Kidney epithelial cell (primary cell): ENCODE measurements at places on chromosomes 3 and 15.

- no peak for DNase-seq
Measured at GRCh38 chr15:93028111-93028631, 60.8 kb downstream of the RGMA start.

- DNase-seq = no peak
Measured at GRCh38 chr3:109863701-109864100, 526.4 kb upstream of the DPPA4 start.

DNA sequence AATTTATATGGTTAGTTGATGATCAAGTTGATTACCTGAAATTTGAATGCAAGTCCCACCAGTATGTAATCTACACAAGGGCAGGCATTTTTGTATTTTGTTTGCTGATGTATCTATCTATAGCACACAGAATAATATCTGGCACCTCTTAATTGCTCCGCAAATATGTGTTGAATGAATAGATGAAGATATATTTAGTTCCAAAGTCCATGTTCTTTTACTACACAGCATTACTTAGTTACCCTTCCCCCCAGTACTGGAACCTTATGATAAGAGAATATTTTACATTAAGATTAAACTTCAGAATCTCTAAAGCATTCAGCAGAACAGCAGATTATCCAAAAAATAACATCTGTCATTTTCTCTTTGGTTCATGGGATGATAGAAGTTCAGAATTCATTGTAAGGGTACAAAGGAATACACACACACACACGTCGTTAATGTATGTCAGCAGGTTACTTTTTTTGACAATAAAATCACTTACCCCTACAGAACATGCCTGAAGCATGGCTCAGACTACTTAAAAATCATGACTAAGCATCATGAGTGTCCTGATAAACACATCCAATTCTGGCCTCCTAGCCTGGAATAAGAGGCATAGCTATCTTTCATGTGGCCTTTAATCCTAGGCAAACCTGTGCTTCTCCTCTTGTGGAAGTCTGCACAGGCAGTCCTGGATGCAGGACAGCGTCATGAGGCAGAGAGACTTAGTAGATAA, 148.9 kb upstream of the TBC1D5 start:
- DNase-seq = peak; percentile 16

DNA sequence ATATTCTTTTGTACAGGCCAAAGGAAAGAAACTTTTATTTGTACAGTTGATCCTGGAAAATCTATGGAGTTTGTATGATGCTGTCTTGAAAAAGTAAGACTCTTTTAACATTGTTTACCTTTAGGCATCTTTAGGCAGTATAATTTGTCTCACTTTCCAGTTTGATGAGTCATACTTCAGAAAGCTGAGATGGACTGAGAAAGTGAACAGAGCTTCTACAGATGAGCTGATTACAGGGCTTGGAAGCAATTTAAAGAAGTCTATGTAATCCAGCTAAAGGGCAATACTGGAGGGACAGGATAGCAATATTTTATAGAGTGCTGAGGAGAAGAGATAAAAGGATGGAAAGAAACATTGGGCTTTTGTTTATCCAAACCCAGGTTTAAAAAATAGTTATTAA, 123.5 kb upstream of the GOLGA6L4 start:
- peak; percentile 16 for DNase-seq

- no peak for DNase-seq
Measured at GRCh38 chr15:52731732-52732470, 52.7 kb upstream of the ATOSA start.

DNA sequence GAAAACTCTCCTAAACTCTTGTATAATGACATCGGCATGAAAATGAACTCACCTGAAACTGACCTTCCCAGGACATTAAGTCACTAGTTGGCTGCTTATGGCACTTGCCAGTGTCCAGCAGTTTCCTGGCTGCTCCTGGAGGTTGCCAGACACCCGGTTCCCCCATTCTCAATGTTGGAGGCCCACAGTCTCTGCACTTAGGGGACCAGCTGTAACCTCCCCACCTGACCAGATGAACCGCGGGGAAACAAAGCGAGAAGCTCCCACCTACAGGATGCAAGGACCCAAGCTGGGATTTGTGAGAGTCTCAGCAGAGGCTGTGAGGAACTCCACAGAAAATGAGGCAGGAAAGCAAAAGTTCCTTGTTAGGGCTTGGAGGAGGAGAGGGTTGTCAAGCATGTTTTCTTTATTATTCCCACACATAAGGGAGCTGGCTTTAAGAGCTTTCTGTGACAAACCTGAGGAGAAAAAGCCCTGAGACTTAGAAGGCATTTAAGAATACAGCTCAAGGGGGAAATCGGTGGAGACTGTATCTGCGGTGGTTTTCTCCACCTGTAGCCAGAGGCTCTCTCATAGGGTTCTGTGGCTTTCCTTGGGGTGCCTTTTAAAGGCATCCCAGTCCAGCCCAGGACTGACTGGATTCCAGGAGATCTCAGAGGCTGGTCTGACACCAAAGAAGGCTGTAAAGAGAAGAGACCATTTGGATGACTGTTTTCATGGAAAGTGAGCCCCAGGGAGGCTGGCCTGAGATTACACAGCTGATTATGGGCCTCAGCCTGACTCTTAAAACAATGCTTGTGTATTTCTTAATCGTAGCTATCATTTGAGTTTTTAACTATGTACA, 4.6 kb downstream of the TPM1 start:
- no peak for DNase-seq

DNA sequence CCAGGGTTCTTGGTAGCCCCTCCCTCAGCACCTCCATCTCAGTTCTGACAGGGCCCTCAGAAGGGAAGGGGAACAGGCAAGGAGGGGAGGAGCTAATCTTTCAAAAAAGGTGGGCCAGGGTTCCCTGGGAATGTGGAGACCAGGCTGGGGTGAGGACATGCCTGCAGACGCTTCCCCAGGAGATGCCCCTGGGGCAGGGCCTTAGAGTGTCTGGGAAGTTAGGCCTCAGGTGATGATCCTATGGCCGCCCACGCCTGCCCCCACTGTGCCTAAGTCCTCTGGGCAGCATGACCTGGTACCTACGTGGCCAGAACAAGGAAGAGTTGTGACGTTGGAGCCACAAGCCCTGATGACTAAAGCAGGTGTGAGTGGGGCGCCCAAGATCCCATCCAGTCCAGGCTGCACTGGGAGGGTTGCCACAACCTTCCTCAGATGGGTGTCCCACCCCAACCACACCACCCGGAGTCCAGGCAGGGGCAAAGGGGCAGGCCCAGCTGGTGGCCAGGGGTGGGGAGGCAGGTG, 3.9 kb upstream of the SEMA3B start:
- peak; percentile 32 for DNase-seq
